ENCODE measurements at places on chromosomes 12 and 14. TPM values are rescaled to one million over a fixed set of nuclear protein-coding genes. Genes with fewer than 3 reads are reported as not detected.
A peak's percentile ranks its signal among the peaks of the same experiment; 100 is the strongest.

The EIF5 gene
- polyA plus RNA-seq = 164 TPM

The TTC6 gene
- polyA plus RNA-seq = 18.2 TPM

DNA sequence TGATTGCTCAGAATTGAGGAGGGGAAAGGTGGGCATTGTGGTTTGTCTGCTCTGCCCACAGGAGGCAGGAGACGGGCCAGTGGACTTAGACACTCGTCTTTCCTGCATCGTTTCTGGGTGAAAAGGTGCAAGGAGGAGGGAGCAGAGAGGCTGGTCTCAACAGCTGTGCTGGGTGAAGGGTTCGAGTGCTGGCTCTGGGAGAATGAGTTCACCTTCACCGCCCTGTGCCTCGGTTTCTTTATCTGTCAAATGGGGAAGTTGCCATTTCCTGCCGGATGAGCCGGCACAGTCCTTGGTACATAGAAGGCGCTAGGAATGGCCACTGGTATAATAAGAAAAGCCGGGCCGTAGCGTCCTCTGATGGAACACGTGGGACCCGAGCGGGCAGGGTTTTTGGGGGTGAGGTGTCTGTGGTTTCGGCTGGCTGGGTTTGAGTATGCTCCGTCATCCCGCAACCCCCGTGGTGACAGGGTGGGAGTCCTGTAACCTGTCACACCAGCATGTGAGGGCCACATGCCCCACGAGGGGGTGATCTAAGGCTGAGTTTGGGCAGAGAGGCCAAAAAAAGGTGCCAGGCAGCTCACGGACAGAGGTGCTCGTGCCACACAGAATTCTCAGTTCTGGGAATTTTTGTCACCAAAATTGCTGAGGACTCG lies 7.3 kb downstream of the BCL7A start:
- no peak for DNase-seq

The CCDC175 gene
- polyA plus RNA-seq = 0.26 TPM

DNA sequence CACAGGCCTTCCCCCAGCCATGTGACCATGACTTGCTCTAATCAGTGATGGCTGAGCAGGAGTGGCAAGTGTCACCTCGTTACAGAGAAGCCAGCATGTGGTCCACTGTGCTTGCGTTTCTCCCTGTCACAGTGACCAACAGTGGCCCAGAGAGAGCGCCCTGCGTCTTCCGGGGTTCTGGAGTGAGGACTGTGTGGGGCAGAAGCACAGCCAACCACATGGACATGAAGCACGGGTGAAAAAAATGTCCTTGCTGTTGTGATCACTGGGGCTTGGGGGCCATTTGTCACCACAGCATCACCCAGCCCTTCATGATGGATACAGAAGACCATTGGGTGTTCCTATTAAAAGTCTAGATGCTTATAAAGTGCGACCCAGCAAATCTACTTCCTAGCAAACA lies 174.6 kb upstream of the C14orf180 start:
- no peak for DNase-seq

The SLCO1B1 gene
- polyA plus RNA-seq = not detected

GRCh38 chr12:4037747-4038312 lies 164.6 kb upstream of the PARP11 start:
- no peak for DNase-seq

GRCh38 chr14:104316121-104316722 lies 177.8 kb downstream of the KIF26A start:
- no peak for DNase-seq

GRCh38 chr12:62632411-62632918 lies 165.8 kb downstream of the MON2 start:
- DNase-seq = no peak

The TMCC3 gene
- polyA plus RNA-seq = 8.3 TPM

GRCh38 chr12:70319605-70320004 lies 46.5 kb upstream of the KCNMB4 start:
- no peak for DNase-seq

- DNase-seq = no peak
Measured at GRCh38 chr12:90390947-90391346, 564.0 kb downstream of the CCER1 start.

The MMP17 gene
- 4.2 TPM for polyA plus RNA-seq

- no peak for DNase-seq
Measured at GRCh38 chr14:74546416-74546815, 52.9 kb downstream of the ISCA2 start.

The ASPG gene
- 27.2 TPM for polyA plus RNA-seq

GRCh38 chr14:88599761-88600439 lies 37.1 kb downstream of the ZC3H14 start:
- no peak for DNase-seq

The SERPINA10 gene
- 0.05 TPM for polyA plus RNA-seq

DNA sequence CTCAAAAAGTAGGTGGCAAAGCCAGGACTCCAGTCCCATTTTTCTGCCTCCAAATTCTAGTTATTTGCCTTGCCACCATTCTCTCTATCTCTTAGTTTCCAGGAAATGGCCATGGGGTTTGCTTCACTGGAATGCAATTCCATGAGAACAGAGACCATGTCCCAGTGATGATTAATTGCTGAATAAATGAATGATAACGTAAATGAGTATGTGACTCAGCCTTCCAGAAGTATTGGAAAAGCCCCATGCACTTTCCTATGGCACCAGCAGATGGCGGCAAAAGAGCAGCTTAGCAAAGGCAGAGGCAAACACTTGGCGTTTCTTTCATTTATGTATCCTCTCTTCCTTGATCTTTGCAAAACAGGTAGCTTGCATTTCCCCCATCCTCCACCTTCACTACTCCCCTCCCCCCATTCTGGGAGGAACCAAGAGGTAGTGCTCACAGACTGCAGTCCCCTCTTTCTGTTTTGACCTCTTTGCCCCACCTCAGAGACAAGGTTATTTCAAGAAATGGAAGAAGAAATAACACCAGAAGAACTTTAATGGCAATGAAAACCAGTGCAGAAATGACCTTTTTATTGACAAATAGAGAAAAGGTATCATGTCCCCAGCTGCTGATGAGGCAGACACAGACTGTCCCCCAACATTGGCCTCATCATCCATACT lies 21.3 kb downstream of the TBX3 start:
- DNase-seq = peak; percentile 66

GRCh38 chr14:93049315-93049714 lies 66.4 kb downstream of the ITPK1 start:
- DNase-seq = no peak

DNA sequence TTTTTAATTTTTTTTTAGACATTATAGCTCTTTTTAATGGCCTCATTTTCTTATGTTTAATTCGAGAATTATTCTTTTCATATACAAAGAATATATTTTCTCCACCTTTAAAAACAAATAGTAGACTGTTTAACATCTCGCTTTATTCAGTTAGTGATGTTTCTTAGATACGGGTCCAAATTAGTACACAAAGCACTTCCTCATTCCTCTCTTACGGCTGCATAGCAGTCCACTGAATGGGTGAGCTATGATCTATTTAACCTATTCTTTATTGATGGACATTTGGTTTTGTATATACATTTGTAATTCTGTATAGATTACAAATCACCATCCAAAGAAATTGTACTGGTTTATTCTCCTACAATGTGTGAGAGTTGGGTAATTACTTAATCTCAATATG lies 8.3 kb upstream of the GPR162 start:
- no peak for DNase-seq
